ENCODE measurements at places on chromosomes 7 and 10. TPM values are rescaled to one million over a fixed set of nuclear protein-coding genes. Genes with fewer than 3 reads are reported as not detected.

GRCh38 chr7:15167912-15168311 is 265.4 kb upstream of the DGKB start:
- DNase-seq: no peak

DNA sequence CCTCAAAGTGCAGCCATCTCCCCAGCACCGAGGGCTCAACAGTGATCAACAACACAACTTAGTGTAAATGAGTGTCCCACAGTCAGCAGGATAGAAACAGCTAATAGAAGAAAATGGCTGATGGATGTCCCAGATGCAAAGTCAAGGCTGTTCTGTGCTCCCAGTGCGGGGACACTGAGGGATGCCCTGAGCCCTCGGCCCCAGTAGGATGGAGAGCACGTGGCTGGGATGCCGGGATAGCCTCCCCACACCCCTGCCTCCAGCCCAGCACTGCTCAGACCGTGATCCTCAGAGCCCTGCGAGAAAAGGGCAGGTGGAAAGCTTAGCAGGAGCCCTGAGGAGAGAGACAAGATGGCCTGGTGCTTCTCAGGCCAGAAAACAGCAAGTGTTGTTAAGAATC is 243.9 kb upstream of the TCERG1L start:
- no peak for DNase-seq

- DNase-seq: peak; percentile 13
Observed at GRCh38 chr7:21076054-21076453, 289.4 kb upstream of the SP8 start.

DNA sequence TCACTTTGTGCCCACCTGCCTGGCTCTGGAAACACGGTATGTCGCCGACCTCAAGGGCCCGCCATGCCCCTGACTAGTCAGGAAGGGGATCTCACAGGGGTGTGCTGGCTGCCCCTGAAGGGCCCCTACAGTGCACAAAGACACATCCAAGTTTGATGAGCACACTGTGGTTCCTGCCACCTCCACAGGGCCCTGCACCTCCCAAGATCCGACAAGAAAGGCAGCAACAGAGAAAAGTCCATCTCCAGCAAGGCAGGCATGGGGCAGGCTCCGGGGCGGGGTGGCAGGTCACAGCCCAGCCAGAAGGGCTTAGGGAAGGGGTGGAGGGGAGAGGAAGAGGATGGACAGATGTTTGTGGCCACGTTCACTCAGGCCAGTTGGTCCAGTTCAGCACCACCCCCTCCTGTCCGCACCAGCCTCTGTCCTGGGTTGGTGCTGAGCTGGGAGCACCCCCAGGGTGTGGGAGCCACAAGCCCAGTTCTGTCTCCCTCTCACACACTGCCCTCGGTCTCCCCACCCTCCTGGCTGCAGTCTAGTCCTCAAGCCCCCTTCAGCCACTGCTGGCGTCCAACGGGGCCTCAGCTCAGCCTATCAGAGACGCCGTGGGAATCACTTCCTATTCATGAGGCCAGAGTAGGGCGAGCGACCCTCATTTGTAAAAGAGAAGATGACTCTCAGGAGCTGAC is 11.5 kb downstream of the DRGX start:
- DNase-seq: no peak

FMC1 gene
- 46.1 TPM for total RNA-seq

RNF133 gene
- total RNA-seq: 39.1 TPM

DNA sequence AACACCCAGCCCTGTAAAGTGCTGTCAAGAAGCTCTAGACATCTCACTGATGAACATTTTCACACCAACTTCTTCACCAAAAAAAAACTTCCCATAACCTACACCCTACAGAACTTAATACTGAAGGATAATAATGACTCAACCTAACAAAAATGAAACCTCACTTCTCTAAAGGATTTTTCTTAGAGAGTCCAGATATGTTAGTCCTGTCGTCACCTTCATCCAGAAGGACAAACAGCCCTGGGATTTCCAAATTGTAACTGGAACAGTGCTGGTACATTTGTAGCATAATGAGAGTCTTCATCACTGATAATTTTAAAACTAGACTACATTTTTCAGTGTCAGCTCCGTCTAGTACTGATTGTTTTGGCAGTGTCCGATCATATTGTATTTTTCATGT is 528.6 kb upstream of the CELF2 start:
- DNase-seq: no peak

SORCS1 gene
- 4.6 TPM for total RNA-seq

- DNase-seq: peak; percentile 36
Observed at GRCh38 chr7:98283127-98283886, 1.8 kb downstream of the BRI3 start.

DNA sequence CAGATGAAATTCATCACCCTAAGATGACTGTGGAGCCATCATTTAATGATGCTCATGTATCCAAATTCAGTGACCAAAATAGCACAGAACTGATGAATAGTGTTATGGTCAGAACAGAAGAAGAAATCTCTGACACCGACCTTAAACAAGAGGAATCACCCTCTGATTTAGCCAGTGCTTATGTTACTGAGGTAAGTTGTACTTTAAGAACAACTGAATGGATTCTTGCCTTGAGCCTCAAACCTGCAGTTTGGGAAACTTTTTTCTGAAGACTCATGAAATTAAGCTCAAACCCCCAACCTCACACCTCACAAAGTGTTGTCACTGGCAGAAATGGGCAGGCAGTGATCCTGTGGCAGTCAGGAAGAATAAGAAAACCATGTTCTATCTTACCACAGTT is 25.6 kb downstream of the TMEM243 start:
- no peak for DNase-seq

- peak; percentile 33 for DNase-seq
Observed at GRCh38 chr7:112421666-112422486, 28.4 kb upstream of the IFRD1 start.

PRSS1 gene
- total RNA-seq: not detected

GRCh38 chr7:63047546-63047945 is 951.1 kb upstream of the ZNF722 start:
- DNase-seq: no peak

ATG9B gene
- 29.7 TPM for total RNA-seq

MYOF gene
- total RNA-seq: 9.4 TPM

DNA sequence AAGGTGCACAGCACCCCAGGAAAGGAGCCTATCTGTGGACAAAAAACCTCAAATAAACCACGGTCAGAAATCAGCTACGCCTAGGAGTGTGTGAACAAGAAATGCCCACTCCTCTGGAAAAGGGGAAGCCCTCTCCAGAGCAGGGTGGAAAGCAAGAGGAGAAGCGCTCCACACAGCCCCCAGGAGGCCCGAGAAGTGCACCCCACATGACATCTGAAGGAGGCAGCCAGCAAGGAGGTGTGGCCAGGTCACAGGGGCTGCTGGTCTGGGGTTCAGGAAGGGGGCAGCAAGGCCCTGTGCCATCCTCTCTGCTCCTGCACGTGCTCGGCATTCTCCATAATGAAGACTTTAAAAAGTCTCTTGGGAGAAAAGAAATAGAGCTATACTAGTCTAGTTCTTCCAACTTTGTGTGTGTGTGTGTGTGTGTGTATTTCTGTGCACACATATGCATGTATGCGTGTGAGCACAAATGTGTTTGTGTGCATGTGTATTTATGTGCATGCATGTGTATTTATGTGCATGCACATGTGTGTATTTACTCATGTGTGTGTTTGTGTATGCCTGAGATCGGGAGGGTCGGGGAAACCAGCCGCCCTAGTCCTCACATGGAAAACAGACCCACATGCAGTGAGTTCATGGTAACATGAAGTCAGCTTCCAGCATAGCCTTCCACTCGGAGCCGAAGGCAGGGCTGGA is 76.5 kb downstream of the TNS3 start:
- DNase-seq: no peak

DNA sequence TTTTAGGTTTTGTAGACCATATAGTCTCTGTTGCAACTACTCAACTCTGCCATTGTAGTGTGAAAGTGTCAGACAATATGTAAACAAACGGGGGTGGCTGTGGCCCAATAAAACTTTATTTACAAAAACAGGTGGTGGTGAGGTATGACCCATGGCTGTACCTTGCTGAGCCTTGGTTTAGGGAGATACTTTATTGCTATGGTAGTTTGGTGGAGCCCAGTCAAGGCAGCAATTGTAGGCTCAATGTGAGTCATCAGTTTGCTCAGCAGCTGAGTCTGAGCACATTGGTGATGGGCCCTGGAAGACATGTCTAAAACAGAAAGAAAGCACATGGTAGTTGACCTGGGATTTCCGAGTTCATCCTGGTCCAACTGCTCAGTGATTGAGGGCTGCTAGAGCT is 242.5 kb downstream of the REEP3 start:
- no peak for DNase-seq

DNA sequence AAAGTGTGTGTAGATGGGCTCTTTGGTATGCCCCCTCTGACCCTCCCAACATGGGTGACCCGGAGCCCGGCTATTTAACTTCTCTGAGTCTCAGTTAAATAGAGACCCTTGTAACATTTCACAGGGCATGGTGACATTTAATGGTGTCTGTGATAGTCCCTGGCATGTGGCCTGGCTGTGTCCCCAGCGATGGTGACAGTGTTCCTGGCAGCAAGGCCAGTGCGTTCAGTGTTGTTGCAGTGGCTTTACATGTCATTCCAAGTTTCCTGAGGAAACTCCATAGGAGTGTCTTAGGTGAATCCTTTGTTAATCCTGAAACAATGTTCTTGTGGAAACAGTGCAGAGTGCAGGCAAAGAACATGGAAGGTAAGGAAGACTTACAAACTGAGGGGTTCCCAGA is 137.0 kb downstream of the RAMP3 start:
- no peak for DNase-seq

DNA sequence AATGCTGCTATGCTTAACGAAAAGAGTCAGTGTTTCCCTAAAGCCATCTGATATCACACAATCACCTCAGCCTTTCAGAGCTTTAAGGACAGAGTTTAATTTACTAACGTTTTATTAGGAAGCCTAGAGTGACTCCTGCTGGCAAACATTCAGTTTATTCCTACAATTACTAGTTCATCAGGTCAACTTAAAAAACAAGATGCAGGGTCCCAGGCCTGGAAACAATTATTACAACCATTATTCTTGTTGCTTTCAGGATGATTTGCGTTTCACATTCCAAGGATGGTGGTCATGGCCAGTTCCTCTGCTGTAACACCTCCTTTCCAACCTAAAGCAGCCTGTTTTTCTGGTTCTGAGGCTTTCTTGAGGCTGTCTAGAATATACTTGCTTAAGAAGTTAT is 1.5 kb upstream of the FAM53B start:
- no peak for DNase-seq

GRCh38 chr7:116955801-116956476 is 2.6 kb downstream of the ST7 start:
- DNase-seq: peak; percentile 20

GRCh38 chr10:1199897-1200721 is 143.9 kb downstream of the WDR37 start:
- DNase-seq: no peak

GRCh38 chr7:11667810-11668185 is 164.2 kb downstream of the THSD7A start:
- DNase-seq: no peak

DNA sequence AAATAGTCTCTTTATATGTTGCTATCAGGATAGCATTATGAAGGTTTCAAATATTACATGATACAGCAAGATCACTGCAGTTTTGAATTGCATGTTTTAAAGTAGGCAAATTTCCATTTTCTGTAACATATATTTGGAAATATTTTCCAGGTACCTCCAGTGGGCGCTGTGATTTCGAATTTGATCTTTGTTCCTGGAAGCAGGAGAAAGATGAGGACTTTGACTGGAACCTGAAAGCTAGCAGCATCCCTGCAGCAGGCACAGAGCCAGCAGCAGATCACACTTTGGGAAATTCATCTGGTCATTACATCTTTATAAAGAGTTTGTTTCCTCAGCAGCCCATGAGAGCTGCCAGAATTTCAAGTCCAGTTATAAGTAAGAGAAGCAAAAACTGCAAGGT is 299.0 kb downstream of the MALRD1 start:
- no peak for DNase-seq

DNA sequence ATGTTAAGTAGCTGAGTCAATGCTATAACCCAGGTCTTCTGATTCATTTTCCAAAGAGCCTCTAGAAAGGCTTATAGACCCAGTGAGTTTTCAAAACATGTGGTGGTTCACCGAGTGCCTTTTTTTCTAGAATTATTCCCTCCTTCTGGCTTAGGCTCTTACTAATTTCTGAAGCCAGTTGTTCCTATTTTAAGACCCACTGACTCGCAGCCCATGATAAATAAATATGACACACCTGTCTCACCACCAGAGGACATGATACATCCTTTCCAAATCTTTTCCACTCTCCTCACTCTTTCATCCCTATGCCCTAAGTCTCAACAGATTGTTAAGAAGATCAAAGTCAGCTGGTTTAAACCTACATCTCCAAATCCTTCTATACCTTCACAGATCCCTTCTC is 126.0 kb upstream of the WNT16 start:
- DNase-seq: no peak

- DNase-seq: no peak
Observed at GRCh38 chr10:49585387-49585786, 24.7 kb upstream of the SLC18A3 start.

PGAM2 gene
- total RNA-seq: 85.1 TPM

KMT2C gene
- total RNA-seq: 167 TPM

C1GALT1 gene
- total RNA-seq: 17.9 TPM

DNA sequence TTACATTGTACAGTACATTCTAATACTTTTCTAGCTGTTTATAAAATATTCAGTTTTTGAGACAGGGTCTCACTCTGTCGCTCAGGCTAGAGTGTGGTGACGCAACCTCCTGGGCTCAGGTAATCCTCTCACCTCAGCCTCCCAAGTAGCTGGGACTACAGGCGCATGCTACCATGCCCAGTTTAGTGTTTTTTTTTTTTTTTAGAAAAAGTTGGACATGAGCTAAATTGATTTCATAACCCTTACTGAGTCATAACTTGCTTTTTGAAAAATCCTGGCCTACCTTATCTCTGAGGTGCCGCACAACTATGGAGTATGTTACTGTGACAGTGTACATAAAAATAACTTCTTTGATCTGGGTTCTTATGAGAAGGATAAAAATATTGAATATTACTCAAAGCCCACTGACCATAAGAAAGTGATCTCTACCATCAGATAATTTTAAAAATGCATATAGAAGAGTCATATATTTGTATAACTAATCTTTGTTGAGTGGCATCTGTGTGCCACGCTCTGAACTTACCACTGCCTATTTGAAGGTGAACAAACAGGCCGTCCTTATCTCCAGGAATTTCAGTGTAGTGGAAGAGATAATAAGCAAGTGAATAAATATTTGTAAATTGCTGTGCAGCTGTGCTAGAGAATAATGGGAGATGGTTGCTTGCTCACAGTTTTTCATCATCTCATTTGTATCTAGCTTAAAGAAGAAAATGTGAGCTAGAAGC is 73.2 kb downstream of the PPP1R9A start:
- no peak for DNase-seq

DNA sequence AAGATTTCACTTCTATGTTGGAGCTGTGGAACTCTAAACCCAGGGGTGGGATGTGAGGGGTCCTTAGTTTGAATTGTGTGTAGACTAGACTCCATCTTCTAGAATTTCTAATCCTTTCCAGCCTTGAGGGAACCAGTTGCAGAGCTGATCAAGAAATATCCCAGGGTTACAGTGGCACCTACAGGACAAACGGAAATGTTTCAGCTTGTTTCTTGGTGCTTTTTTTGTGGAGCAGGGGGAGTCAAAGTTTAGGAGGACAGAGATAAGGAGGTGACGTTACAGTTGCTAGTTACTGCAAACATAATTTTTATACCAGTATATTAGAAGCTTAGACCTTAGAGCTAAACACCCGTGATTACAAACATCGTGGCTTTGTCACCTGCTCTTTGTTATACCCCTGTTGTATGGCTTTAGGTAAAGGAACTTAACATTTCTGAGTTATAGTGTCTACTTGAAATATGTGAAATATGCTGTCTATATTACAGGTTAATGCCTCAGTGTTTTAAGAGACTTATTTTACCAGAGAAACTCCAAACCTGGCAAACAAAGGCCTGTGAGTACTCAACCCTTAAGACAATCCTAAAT is 84.5 kb upstream of the DYNC1I1 start:
- DNase-seq: peak; percentile 36
